ENCODE measurements at places on chromosomes 5 and 9. TPM values are rescaled to one million over a fixed set of nuclear protein-coding genes. Genes with fewer than 3 reads are reported as not detected.

MSX2 gene
- 0.32 TPM for polyA plus RNA-seq

TRIM36 gene
- polyA plus RNA-seq: 1.6 TPM

WDR31 gene
- polyA plus RNA-seq: 5.8 TPM

PFN3 gene
- polyA plus RNA-seq: not detected

Data from adrenal gland (tissue), 19 donors.